CMK (cell line): ENCODE measurements at places on chromosomes 2 and 18.

- no peak for DNase-seq
Observed at GRCh38 chr2:217905395-217905794, 97.4 kb downstream of the TNS1 start.

- no peak for DNase-seq
Observed at GRCh38 chr2:17171446-17172049, 346.7 kb downstream of the RAD51AP2 start.

DNA sequence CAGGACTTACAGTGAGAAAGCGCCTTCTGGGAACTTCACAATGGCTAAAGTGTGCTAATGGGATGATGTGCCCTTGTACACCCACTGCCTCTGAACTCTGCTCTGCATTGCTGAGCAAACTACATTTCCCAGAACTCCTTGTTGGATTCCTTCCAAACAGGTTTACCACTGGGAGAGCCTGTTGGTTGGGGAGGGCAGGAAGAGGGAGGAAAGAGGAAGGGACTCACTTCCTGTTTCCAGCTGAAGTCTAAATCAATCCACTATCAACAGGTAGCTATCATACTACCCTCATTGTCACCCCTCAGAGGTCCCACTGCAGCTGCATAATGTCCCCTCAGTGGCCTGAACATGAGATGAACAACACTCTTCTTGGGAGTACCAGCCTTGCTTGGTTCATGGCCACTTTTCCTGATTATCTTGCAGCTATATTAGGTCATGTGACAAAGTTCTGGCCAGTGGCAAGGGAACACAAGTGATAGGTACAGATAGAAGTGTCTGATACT, 109.7 kb downstream of the MSH2 start:
- peak; percentile 29 for DNase-seq

DNA sequence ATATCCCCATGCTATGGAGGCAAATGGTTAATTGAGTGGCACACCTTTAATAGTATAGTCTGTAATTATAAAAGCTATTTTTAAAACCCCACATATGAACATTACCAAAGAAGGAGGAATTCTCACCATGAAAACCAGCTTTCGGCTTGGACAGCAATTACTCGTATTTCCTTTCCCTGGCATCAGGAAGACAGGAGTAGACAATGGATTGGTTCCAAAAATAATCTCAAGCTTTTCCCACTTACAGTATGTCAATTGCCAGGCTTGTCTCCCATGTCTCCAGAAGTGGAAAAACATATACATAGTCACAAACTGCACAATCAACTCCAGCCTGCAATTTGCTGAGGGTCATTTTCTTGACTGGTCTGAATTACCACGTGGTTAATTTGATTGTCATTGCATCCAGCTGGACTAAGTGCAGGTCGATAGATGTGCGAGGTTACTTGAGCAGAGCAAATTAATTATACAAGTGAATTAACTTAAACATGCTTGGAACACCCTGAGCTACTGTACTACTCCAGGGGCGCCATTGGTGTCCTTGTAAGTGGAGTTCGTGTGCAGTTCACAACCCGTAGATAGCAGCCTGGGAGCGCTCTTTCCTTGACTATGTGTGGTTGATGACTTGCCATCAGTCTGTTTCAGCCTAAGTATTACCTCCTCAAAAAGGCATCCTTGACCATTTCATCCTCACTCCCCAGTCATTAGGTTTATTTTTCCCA, 124.3 kb upstream of the PELI1 start:
- no peak for DNase-seq

DNA sequence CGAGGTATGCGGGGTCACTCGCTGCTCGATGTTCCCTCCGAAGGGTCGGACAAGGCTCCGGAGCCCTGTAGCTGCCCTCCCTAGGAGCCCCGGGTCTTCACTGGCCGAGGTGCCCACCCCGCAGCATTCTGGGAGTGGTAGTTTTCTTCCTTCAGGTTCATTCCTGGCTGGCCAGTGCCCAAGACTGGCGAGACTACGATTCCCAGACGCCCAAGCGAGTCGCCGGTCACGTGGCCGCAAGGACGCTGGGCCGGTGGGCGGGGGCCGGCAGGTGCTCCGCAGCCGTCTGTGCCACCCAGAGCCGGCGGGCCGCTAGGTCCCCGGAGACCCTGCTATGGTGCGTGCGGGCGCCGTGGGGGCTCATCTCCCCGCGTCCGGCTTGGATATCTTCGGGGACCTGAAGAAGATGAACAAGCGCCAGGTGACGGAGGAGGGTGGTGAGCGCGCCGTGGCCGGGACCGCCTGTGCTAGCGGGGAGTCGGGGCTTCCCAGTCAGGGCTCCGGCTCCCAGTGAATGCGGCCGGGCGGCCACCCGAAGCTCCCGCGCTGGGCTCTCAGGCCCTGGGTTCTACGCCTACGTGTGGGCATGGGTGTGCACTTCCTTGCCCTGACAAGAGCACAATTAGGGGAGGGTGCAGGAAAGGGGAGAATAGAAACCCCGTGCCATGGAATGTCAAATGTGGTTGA, at the start of gene SEC11C:
Gene SEC11C, plus strand, starts transcription at position 270 of the 687 bp plus-strand sequence. Its CDS starts 65 bp downstream, at position 335.
- peak; percentile 82 for DNase-seq

DNA sequence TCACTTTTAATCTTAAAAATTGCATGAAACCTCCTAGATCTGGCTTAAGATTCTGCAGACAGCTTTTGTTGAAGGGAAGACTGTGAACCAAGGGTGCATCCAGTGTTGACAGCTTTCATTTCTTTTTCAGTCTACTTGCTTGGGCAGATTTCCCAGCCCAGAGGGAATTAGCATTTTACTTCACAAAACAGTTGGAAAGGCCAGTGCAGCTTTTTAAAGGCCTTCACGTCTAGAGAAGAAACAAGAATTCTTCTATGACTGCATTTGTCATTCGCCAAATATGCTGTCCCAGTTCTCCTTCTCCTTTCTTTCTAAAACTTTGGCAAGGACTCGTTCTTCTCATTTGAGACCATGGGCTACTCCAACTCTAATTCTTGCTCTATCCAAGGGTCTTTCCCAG, 17.4 kb downstream of the NTSR2 start:
- DNase-seq: no peak

GRCh38 chr2:36403675-36404230, 48.2 kb downstream of the CRIM1 start:
- no peak for DNase-seq

GRCh38 chr2:111958901-111959300, 60.5 kb downstream of the MERTK start:
- DNase-seq: no peak

DNA sequence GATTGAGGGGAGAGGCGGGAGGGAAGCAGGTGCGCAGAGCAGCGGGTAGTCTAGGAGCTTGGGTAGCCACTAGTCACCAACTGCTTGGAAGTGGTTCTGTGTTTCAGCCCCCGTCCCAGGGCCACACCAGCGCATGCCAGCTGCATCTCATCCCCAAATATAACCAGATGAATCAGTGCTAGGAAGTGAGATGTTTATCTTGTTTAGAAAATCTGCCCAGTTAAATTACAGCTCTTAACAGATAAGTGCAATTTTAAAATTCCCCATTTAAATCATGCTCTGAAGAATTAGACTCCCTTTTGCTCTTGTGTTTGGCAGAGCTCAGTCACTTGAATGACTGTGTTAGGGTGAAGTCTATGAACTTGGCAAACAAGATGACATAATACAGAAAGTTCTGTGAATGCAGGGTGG, 193.8 kb downstream of the SEPTIN10 start:
- DNase-seq: no peak

- no peak for DNase-seq
Observed at GRCh38 chr2:13584020-13584419, 867.3 kb downstream of the TRIB2 start.

DNA sequence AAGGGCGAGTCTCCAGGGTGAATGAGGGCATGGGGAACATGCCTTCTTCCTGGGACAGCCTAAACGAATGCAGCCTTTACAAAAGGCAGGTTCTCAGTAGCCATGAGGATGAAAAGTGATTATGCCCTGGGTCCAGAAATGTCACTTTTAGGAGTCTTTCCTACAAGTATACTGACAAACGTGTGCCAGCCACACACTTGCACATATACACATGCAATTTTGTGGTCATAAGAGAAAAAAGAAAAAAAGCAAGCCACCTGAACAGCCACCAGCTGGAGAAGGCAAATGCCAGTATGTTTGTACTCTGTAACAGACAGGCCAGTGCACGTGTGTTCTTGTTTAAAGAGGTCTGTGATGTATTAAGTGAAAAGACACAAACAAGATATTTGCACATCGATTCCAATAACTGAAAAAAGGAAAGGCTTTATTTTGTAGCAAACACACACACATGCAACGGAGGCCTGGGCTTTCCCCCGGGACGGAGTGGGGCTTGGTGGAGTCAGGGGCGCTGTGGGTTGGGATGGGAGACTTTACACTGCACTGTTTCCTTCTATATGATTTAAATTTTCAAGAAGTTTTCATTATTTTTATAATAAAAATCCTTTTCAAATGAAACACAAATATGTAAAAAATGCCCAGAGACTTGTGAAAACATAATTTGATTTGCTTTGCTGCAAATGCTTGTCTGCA, 108.4 kb downstream of the FAM210A start:
- DNase-seq: no peak

DNA sequence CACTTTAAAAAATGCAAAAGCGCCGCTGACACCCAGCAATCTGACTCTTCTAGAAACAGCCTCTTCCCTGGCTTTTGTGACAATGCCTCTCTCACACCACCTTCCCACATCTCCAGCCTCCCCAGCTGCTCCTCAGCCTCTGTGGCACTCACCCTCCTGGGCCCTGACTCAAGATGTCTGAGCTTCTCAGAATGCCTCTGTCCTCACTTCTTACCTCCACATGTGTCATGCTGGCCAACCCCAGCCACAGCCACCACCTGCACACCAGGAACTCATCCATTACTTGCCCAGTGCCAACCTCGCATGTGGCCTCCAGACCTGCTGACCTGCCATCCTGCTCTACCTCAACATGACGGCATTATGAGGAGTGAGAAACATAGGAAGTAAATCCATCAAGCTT, 249.8 kb upstream of the RAB6C start:
- no peak for DNase-seq

DNA sequence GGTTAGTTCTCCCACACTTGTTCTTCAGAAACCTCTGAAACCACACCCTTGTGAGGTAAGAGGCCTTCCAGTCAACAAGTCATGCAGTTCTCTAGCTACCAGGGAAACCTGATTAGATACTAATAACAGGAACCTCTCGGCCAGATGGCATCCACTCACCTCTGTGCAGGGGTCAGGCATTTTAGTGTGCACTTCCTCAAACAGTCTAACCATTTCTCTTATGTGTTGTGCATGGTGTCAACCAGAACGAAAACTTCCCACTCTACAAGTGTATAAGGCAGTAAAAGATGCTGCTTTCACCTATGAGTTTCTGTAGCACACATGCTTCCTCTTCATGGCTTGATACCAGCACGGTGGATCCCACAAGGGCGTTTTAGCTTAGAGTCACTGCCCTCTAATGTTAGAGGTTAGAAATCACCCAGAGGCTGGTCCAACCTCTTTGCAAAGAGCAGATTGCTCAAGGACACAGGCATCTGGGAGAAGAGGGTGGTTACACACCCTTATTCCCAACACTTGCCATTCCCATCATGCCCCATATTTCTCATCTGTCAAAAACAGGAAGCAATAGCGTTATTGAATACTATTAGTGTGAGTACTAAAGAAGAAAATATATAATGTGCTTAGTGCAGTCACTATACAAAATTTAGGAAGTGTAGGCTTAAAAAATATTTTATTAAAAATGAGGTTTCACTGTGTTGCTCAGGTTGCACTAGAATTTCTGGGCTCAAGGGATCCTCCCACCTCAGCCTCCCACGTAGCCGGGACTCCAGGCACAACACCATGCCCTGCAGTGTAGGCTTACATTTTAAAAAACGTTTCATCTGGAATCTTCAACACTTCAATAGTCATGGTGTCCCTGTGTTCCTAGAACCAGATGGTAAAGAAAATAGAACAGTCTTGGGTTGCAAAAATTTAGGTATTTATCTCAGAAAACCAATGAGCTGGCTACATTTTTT, 34.5 kb upstream of the RAB31 start:
- no peak for DNase-seq

GRCh38 chr2:85453571-85453970, 35.1 kb downstream of the SH2D6 start:
- no peak for DNase-seq

DNA sequence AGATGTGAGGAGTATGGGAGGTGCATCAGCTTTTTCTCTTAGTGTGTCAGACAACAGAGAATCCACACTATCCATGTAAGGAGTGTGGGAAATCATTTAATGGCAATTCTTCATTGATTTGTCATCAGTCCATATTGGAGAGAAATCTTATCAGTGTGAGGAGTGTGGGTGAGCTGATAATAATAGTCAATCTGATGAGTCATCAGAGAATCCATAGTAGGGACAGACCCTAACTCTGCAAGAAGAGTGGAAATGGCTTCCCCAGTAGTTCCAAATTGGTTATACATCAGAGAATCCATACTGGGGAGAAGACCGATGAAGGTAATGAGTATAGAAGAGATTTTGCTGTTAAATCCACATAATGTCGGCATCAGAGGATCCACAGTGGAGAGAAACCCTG, 150.5 kb upstream of the THUMPD2 start:
- DNase-seq: no peak

GRCh38 chr2:159034713-159035112, 66.3 kb downstream of the TANC1 start:
- DNase-seq: no peak

DNA sequence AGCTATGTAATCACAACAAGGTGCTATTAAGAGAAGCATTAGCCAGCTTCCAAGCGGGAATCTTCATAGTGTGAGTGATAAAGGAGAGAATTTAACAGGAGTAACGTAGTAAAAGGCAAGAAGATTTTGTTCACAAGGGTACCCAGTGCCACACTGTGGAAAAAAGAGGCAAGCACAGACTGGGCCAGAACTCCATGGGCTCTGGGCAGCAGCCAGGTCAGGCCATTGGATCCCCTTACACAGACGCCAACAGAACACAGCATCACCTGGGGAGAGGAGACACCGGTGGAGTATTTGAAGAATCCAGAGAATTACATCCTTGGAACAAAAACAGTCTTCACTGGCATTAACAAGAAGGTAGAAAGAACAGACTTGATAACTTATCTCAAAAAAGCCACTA, 21.2 kb downstream of the AMER3 start:
- no peak for DNase-seq

DNA sequence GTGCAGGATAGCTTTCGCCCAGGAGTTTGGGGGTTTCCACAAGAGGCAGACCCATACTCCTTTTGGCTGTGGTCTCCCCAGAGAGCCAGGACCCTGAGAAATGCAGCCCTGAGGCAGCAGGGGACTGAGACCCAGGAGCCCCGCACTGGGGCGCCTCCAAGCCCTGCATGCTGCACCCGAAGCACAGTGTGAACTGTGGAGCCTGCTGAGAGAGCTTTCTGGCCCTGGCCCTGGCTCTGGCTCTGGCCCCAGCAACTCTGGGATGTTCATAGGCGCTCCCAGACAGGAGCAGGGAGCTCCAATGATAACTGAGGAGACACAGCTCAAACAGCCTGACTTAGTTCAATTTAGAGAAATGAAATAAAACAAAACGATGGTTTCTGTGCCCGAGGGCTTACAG, 96.4 kb upstream of the TEX51 start:
- DNase-seq: no peak

GRCh38 chr18:59604877-59605276, 92.3 kb downstream of the CCBE1 start:
- DNase-seq: no peak
